IPS DF 19.7 (cell line): ENCODE measurements at places on chromosomes 7 and 10.

GRCh38 chr10:124697837-124698544 is 46.2 kb downstream of the FAM53B start:
- DNase-seq, result no peak

DNA sequence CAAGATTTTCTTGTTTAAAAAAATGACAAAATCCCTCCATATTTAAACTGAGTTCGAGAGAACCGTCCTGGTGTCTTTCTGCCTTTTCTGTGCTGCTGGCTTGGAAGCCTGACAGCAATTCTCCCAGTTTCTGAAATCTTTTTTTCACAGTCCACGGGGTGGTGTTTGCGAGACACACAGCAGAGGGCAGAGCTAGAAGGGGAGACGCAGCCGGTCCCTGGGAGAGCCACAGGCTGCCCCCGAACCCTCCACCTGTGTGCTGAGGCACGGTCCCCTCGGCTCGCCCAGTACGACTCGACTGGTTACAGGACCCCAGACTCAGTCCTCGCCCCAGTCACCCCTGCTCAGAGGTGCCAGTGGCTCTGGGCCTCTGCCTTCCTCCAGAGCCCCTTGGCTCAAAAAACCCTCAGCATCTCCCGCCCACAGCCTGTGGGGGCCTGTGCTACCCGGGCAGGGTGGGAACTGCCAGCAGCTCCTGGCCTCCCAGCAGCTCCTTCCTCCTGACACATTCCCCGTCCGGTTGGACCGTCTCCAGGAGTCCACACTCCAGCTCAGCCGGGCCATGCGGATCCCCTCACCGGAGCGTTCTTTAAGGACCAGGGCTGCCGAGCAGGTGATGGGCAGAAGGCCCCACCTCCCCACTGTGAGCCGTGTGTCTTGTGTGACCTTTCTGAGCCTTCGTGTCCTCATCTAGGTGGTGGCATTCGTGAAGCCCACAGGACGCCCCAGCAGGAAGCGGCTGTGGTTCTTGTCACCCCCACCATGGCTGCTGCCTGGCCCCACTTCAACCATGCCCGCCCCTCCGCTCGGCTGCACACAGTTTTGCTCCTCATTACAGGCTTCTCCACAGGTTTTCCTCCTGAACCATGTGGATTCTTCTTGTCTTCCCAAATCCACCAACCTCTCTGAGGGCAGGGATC is 52.3 kb upstream of the EN2 start:
- no peak for DNase-seq

- DNase-seq, result no peak
Measured at GRCh38 chr7:142553216-142553615, 196.1 kb upstream of the PRSS1 start.

DNA sequence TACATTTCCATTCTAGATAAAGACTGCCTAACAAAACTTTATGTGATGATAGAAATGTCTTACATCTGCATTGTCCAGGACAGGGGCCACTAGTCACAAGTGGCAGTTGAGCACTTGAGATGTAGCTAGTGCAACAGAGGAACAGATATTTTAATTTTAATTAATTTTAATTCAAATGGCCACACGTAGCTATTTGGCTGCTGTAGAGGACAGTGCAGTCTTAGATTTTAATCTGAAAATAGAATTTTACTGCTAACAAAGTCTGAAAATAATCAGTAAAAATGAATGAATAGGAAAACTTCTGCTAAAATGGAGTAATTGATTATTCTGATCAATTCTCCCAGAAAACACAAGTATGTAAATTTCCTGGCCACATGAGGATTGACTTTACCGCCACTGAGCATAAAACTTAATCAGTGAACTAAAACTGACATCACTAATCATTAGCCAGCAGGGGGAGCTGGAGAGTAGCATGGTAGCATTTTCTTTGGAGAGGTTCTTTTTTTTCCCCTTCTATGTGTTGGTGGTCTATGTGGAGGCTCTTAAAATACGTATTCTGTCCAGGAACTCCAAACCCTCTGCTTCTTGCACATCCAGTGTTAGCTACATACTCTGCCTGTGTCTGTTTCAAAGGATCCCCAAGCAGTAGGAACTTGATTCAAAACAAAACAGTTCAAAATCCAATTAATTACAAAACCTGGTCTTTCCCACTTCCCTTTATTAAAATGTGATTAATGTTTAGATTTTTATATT is 52.1 kb downstream of the TSPAN12 start:
- no peak for DNase-seq
